Mesenchymal stem cell (in vitro differentiated cells and primary cell): ENCODE measurements at places on chromosomes 11 and 22.

DNA sequence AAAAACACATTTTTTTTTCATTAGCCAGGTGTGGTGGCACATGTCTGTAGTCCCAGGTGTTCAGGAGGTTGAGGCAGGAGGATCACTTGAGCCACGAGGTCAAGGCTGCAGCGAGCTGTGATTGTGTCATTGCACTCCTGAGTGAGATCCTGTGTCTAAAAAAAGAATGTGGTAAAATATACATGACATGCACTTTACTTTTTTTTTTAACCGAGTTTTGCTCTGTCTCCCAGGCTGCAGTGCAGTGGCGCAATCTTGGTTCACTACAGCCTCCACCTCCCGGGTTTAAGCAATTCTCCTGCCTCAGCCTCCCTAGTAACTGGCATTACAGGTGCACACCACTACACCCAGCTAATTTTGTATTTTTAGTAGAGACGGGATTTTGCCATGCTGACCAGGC lies 22.5 kb upstream of the CLDN5 start:
- H3K36me3 ChIP-seq, result no peaks in the 10 kb centered on the region
- H3K4me1 ChIP-seq, result no peaks in the 10 kb centered on the region
- no peak overlapping the region for H3K27ac ChIP-seq
- peaks cover 42% of the 10 kb centered on the region for H3K27me3 ChIP-seq
- no peak for DNase-seq
- H3K4me3 ChIP-seq, result no peak overlapping the region

- peaks cover 8% of the 10 kb centered on the region for H3K27me3 ChIP-seq
- no peaks in the 10 kb centered on the region for H3K36me3 ChIP-seq
- no peak overlapping the region for H3K4me3 ChIP-seq
- H3K4me1 ChIP-seq, result no peaks in the 10 kb centered on the region
- DNase-seq, result no peak
- H3K27ac ChIP-seq, result no peak overlapping the region
Measured at GRCh38 chr22:45398214-45398613, 15.2 kb downstream of the SMC1B start.

- peak overlapping the region; percentile 22 for H3K27ac ChIP-seq
- no peaks in the 10 kb centered on the region for H3K27me3 ChIP-seq
- H3K4me1 ChIP-seq, result peaks cover 13% of the 10 kb centered on the region
- peak; percentile 92 for DNase-seq
Measured at GRCh38 chr11:69674267-69674885, 777 bp downstream of the LTO1 start.

DNA sequence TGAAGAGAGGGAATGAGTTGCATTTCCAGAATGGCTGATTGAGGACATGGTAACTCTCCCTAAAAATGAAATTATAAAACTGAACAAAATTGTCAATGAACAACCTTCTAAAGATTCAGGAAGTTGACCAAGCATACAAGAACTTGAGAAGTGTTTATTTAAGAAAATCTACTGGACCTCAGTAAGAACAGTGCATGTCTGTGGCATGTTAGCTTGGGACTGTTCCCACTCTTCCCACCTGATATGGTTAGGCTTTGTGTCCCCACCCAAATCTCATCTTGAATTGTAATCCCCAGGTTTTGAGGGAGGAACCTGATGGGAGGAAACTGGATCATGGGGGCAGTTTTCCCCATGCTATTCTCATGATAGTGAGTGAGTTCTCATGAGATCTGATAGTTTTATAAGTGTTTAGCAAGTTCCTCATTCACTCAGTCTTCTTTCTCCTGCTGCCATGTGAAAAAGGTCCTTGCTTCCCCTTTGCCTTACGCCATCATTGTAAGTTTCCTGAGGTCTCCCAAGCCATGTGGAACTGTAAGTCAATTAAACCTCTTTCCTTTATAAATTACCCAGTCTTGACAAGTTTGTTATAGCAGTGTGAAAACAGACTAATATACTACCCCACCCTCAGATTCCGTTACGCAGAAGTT lies 15.4 kb downstream of the MS4A13 start:
- H3K27me3 ChIP-seq, result no peaks in the 10 kb centered on the region
- H3K36me3 ChIP-seq, result no peaks in the 10 kb centered on the region
- DNase-seq, result no peak
- H3K4me3 ChIP-seq, result no peak overlapping the region

GRCh38 chr11:86067851-86068137 lies 1.1 kb downstream of the PICALM start:
- no peak for DNase-seq
- H3K27ac ChIP-seq, result peak overlapping the region; percentile 86
- H3K4me3 ChIP-seq, result peak overlapping the region; percentile 97
- H3K27me3 ChIP-seq, result no peaks in the 10 kb centered on the region
- peaks cover 4% of the 10 kb centered on the region for H3K4me1 ChIP-seq

GRCh38 chr22:32448980-32449379 lies 15.3 kb downstream of the BPIFC start:
- H3K4me1 ChIP-seq, result no peaks in the 10 kb centered on the region
- no peak for DNase-seq
- H3K27me3 ChIP-seq, result peaks cover 5% of the 10 kb centered on the region
- H3K27ac ChIP-seq, result no peak overlapping the region

DNA sequence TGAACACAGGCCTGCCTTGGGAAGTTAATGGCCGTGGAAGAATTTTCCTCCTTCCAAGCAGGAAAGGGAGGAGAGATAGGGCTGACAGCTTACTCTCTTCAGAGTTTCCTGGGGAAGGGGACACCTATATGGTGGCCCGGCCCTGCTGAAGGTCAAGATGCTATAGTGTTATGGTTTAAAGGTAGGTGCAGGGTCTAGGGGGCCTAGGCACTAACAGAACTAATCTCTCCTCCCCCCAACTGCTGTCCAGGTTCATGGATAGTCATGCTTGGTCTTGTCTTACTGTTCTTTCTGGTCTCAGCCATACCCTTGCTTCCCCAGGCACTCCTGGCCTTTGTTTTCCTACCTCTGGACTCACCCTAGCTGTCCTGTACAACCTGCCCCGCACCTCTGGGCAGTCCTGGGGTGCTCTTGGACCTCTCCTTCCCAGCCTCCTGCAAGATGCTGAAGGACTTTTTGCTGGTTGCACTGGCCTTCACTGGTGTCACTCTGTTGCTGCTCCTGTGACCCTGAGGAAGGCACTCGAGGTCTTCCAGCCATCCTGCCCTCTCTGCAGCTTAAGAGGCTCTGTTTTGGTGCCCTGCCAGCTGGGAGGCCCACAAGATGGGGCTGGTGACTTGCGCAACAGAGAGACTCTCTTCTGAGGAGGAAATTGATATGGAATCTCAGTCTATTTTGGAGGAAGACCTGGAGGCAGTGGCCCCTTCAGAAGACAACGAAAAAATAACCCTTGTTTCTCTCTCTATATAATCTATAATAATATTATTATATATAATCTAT lies 17.9 kb downstream of the SEC14L3 start:
- peaks cover 10% of the 10 kb centered on the region for H3K27me3 ChIP-seq
- peak; percentile 12 for DNase-seq
- H3K36me3 ChIP-seq, result no peaks in the 10 kb centered on the region
- H3K27ac ChIP-seq, result no peak overlapping the region
- peaks cover 1% of the 10 kb centered on the region for H3K4me1 ChIP-seq
- no peak overlapping the region for H3K4me3 ChIP-seq

DNA sequence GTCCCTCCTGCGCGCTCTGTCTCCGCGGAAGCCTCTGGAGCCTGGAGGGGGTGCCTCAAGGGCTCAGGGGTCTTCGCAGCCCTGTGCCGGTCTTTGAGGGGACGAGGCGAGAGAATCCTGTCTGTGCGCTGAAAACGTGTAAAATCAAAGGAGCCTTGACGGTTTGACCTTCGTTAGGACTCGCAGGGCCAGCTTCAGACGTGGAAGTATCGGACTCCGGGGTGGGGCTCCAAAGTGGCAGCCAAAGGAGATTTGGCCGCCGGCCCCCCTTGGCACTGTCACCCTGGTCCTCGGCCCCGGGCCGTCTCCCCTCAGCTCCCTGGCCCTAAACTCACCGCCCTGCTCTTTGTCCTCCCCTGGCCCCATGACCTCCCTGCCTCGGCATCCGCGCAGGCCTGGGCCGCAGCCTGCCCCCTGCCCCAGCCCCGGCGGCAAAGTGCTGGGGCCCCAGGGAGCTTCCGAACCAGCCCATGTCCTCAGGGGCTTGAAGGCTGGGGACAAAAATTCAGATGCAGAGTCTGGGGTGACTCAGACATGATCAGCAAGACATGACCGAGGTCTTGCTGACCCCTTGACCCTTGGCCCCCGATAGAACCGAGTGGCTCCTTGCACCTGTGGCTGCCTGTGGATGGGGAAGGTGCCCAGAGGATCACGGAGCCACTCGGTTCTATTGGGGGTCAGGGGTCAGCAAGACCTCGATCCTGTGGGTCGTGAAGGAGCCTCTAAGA lies 6.9 kb upstream of the PHRF1 start:
- DNase-seq, result no peak

GRCh38 chr22:45650721-45651120 lies 20.9 kb upstream of the ATXN10 start:
- no peak for DNase-seq
- H3K4me1 ChIP-seq, result peaks cover 12% of the 10 kb centered on the region
- no peaks in the 10 kb centered on the region for H3K36me3 ChIP-seq
- H3K4me3 ChIP-seq, result no peak overlapping the region
- H3K27ac ChIP-seq, result no peak overlapping the region
- no peaks in the 10 kb centered on the region for H3K27me3 ChIP-seq

GRCh38 chr11:66042996-66043906 lies 5.7 kb downstream of the GAL3ST3 start:
- no peaks in the 10 kb centered on the region for H3K36me3 ChIP-seq
- no peak overlapping the region for H3K4me3 ChIP-seq
- H3K27me3 ChIP-seq, result peaks cover 12% of the 10 kb centered on the region
- peaks cover 17% of the 10 kb centered on the region for H3K4me1 ChIP-seq
- no peak overlapping the region for H3K27ac ChIP-seq

- peaks cover 17% of the 10 kb centered on the region for H3K4me1 ChIP-seq
- peaks cover 3% of the 10 kb centered on the region for H3K36me3 ChIP-seq
- no peak within 1 kb of the TSS for H3K27ac ChIP-seq
- H3K4me3 ChIP-seq, result peak within 1 kb of the TSS; percentile 53
Measured at GRCh38 chr22:31122532-31123291, at the start of gene INPP5J. Gene INPP5J (plus strand): TSS chr22:31122966. CDS start chr22:31123015, 49 bp downstream.

GRCh38 chr11:75195167-75195962 lies 44.5 kb downstream of the SLCO2B1 start:
- H3K36me3 ChIP-seq, result no peaks in the 10 kb centered on the region
- no peak overlapping the region for H3K4me3 ChIP-seq
- no peak for DNase-seq
- H3K27ac ChIP-seq, result no peak overlapping the region

GRCh38 chr11:87097582-87097981 lies 59.8 kb downstream of the TMEM135 start:
- DNase-seq, result peak; percentile 61
- no peak overlapping the region for H3K4me3 ChIP-seq
- H3K27ac ChIP-seq, result no peak overlapping the region
- H3K27me3 ChIP-seq, result no peaks in the 10 kb centered on the region
- H3K36me3 ChIP-seq, result peaks cover 38% of the 10 kb centered on the region
- no peaks in the 10 kb centered on the region for H3K4me1 ChIP-seq

DNA sequence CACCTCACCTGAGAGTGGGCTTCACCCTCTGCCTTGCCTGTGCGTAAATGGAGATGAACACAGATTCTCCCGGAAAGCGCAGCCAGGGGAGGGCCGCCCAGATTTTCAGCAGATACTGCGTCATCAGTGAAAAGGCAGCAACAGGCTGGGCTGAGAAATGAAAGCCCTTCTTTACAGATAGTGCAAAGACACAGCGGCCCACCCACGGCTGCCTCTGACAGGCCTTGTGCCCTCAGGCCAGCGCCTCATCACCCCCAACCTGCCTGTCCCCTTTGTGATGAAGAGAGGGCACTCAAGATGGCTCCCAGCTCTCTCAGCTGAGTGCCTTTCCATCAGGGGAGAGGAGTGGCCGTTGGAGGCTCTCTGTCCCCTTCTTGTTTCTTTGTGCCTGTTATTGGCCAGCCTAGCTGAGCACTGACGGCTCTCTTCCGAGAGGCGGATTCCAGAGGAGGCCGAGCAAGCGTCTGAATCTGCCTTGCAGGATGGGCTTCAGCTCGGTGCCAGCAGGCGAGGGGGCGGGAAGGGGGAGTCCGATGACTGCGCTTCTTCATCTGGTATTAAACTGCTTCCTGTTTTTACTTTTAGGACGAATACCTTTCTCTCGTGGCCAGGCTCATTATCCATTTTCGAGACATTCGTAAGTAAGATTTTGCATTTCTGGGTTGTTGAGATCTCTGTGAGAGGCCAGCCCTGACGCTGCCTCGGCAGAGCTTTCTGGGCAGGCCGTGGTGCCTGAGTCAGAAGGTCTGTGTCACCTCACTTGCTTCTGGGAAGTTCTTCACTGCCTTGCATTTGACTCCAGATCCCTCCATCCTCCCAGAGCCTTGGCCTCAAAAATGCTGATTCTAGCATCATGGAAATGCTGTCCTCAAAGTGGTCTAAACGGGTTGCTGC lies 43.7 kb downstream of the MED15 start:
- peak; percentile 80 for DNase-seq
- H3K4me3 ChIP-seq, result no peak overlapping the region
- H3K27me3 ChIP-seq, result no peaks in the 10 kb centered on the region
- peaks cover 30% of the 10 kb centered on the region for H3K36me3 ChIP-seq
- peak overlapping the region; percentile 98 for H3K27ac ChIP-seq

- DNase-seq, result no peak
- H3K27me3 ChIP-seq, result no peaks in the 10 kb centered on the region
- peak overlapping the region; percentile 13 for H3K27ac ChIP-seq
- H3K4me3 ChIP-seq, result no peak overlapping the region
- peaks cover 53% of the 10 kb centered on the region for H3K4me1 ChIP-seq
Measured at GRCh38 chr22:27754247-27754887, 47.2 kb downstream of the MN1 start.

DNA sequence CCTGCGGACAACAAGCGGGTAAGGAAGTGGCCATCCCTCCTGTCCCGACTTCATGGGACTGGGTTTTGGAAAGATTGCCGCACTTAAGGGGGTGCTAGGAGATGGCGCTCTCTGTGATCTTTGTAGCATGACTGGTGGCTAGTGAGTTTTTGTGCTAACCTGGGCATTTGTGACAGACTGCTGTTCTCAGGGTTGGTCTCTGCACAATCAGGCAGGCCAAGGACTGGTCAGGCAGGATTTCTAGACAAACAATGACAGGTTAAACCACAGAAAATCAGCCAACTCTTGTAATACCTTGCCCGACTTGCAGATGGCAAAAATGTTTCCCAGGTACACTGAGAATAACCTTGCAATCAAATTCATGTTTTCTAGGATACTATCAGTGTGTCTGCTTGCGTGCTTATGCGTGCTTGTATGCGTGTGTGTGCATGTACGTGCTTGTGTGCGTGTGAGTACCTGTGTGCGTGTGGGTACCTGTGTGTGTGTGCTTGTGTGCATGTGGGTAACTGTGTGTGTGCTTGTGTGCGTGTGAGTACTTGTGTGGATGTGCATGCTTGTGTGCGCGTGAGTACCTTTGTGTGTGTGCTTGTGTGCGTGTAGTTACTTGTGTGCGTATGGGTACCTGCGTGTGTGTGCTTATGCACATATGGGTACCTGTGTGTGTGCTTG lies 25.6 kb upstream of the SORL1-AS1 start:
- H3K4me1 ChIP-seq, result peaks cover 4% of the 10 kb centered on the region
- H3K4me3 ChIP-seq, result no peak overlapping the region
- peaks cover 17% of the 10 kb centered on the region for H3K27me3 ChIP-seq
- DNase-seq, result no peak
- H3K36me3 ChIP-seq, result peaks cover 4% of the 10 kb centered on the region
- no peak overlapping the region for H3K27ac ChIP-seq

- no peaks in the 10 kb centered on the region for H3K4me1 ChIP-seq
- no peaks in the 10 kb centered on the region for H3K27me3 ChIP-seq
- H3K4me3 ChIP-seq, result no peak overlapping the region
- peaks cover 16% of the 10 kb centered on the region for H3K36me3 ChIP-seq
Measured at GRCh38 chr11:17986007-17986710, 26.7 kb downstream of the SERGEF start.
